ENCODE measurements at places on chromosomes 7 and 10. TPM values are rescaled to one million over a fixed set of nuclear protein-coding genes. Genes with fewer than 3 reads are reported as not detected.

The GRID1 gene
- 0.64 TPM for total RNA-seq

The VWA2 gene
- not detected for total RNA-seq

The CPEB3 gene
- 0.58 TPM for total RNA-seq

The COL17A1 gene
- 0.45 TPM for total RNA-seq
